Hippocampal formation (tissue), 2 donors: ENCODE measurements at places on chromosomes 5 and 9.

DNA sequence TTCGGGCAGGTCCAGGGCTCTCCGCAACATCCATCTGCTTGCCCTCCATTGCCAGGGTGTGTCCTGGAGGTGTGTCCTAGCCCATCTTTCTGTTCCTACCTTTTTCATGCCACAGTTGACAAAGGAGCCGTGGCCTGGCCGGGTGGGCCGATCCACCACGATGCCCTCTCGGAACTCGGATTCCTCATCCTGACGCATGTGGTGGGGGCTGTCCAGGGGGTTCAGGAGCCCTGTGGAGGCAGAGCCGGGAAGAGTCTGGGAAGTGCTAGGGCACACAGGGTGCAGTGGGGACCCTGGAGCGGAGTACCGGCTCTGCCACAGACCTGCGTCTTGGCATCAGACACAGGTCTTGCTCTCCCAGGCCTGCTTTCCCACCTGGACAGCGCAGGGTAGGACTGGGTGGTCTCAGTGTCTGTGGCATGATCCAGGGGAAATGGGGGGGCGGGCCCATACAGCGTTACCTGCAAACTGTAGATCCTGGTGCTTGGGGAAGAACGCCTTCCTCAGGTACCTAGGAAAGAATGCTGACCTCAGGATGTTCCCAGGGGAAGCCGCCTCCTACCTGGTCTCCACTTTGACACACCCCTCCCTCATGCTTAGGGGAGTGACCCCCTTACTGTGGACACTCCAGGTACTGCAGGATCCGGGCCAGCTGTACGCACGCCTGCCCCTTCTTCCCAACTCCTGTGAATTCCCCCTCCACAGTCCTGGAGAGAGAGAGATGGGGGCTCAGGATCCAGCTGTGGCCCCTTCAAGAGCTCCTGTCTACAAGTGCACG, 3.5 kb downstream of the SPOUT1 start:
- DNase-seq = no peak

DNA sequence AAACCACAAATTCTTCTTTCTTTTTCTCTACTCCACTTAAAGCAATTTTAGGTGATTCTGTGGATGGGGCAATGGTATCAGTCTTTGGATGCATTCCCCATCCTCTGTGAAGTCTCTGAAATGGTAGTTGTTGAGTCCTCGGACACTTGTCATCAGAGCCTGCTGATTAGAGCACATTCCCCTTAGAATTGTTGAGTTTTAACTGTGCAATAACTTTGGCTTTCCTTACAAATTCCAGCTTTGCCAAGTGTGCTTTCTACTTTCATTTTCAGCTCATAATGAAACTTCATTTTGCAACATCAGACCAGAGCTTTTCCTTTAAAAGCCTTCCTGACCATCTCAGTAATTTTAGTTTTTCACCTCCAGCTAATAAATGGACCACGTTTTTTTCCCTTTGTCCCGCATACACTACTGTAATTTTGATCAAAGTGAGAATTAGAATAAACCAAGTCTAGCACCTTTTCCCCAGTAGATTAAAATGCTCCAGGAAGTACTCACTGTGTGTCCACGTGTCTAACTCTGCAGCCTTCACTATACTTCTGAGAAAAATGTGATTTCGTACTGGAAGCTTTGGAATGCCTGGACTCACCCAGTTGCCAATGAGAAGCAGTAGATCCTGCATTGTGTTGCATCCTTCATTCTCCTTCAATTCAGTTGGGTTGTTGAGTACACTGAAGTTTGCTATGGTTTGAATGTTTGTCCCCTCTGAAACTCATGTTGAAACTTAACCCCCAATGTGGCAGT, 135.6 kb downstream of the NTRK2 start:
- DNase-seq = no peak

DNA sequence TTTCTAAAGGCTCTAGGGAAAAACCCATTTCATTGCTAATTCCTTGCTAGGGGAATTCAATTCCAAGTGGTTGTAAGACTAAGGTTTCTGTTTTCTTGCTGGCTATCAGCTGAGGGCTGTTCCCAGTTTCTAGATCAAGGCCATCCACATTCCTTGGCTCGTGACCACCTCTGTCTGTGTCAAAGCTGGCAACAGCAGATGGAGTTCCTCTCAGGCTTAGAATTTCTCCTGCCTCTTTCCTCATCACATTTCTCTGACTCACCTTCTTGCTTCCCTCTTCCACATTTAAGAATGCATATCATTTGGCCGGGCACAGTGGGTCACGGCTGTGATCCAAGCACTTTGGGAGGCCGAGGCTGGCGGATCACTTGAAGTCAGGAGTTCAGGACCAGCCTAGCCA, 19.0 kb downstream of the DAB2IP start:
- DNase-seq = no peak

DNA sequence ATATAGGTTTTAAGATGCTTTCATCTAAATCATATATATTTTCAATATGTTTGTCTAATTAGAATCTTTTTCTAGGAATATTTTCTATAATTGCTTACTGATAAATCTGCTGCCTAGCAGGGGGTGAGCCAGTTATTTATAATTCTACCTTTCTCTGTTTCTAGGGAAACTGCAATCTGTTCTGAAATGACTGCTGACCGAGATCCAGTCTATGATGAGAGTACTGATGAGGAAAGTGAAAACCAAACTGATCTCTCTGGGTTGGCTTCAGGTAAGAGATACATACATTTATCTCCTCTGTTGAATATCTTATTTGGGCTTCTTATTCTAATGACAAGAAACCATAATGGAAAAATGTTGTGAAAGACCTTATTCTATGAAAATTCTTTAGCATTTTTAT, 127.3 kb downstream of the XRCC4 start:
- DNase-seq = no peak

- DNase-seq = no peak
Observed at GRCh38 chr9:114774524-114774923, 31.3 kb downstream of the TNFSF15 start.

DNA sequence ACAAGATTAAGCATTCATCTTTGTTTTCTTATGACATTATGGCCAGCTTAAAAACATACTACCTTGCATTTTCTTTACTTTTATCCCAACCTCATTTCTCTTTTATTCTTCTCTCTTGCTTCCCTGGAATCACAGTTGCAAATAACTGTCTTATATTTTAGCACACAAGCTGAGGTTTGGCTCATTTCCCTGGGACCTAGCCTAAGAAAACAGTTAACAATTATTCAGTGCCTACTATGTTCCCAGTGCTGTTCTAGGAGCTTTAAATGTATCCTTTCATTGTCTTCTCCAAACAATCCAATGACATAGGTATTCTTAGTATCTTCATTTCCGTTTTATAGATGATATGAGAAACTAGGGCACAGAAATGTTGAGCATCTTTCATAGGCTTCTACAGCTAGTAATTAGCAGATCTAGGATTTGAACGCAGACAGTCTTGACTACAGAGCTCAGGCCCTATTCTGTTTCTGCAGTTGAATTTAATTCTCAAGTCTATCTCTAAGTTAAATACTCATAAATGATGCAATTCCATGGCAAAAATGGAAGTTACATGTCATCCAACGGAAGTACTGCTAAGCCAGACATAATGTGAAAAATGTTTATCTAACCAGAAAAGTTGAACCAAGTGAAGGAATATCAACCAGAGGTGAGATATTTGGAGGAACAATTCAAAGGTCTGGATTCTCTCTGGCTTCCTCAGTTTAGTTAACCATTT, 52.3 kb upstream of the MTAP start:
- no peak for DNase-seq

GRCh38 chr5:149038336-149039080, 24.4 kb downstream of the SH3TC2 start:
- DNase-seq = no peak

DNA sequence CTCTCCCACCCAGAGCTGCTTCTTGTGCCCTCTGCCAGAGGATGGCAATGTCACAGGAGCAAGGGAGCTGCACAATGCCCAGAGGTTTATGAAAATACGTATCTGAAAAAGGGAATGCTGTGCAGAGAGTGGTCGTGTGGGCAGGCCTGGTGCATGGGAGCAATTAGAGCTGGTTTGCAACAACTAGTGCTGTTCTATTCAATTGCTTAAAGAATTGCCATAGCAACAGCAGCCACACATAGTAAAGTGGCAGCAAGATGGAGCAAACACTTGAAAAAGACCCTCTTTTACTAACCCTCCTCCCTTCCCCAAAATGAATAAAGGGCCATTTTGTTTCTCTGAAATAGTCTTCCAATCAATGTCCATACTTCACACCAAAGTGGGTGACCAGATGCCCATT, 166.3 kb downstream of the CRB2 start:
- DNase-seq = no peak

GRCh38 chr5:61132559-61132958, 29.7 kb downstream of the SMIM15 start:
- no peak for DNase-seq

GRCh38 chr5:147863454-147864158, 14.9 kb upstream of the SCGB3A2 start:
- no peak for DNase-seq

DNA sequence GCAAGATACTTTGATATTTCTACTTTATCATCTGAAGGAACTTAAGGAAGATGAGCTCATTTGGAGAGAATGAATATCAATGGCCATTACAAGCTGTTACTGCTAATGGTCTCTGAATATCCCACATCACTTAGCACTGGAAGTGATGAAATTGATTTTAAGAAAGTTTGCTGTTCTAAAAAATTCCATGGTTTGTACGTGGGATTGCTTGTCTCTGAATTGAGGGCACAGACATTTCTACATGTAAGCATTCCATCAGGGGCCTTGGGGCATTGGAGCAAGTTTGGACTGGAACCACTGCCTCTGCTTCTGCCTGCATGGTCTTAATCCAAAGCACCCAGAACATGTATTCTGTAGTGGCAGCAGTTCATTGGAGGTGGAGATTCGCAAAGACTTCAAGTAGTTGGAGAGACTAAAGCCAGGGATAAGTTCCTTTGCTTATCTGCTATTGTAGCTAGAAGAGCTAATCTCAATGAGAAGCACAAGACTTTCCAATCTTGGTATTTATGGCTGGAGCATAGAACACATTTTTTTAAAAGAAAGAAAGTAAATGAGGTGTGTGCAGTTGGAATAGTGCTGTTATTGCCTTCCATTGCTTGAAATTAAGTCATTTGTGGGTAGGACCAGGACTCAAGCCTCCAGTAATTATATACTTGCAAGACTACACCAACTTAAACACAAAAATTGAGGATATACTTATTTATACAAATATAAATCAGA, 424.2 kb downstream of the SPATA31D1 start:
- DNase-seq = no peak

- DNase-seq = no peak
Observed at GRCh38 chr9:126849591-126850225, 10.7 kb upstream of the ZBTB34 start.
